ENCODE measurements at places on chromosomes 4 and X.

DNA sequence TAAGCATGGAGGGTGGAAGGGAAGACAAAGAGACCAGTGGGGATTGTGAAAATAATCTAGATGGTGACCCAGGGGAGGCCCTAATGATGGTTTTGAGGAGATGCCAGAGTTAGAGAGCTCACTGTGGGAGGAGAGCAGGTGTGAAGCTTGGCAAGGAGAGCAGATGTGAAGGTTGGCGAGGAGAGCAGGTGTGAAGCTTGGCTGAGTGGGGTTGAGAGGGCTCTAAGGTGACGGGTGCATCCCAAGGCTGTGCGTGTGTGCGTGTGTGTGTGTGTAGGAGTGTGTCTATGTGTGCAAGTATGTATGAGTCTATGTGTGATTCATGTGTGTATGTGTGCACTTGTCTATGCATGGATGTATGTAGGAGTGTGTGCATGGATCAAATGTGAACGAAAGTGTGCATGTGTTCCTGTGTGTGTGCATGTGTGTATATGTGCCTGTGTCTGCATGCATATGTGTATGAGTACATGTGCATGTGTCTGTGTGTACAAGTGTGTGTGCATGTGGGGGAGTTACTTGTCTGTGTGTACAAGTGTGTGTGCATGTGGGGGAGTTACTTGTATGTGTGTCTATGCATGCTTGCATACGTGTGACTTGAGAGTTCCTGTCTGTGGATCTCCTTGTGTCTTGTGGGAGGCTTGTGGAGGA lies 72.0 kb downstream of the EVC start:
- DNase-seq, result no peak

GRCh38 chr4:146222313-146222712 lies 8.0 kb downstream of the REELD1 start:
- DNase-seq, result no peak

DNA sequence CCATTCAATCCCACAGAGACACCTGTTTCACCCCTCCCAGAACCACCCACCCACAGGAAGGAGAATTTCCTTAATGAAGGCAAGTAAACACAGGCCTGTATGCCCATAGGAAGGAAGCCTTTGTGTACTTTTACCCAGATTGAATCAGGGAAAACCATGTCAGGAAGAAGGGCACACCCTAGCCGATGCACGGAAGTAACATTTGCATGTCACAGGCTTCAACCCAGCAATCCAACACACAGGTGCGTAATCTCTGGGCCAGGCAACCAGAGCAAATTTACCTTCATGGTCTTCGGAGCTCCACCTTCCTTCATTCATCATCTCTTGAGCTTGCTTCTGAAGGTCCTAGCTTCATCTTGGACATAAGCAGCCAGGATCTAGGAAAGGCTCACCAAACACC lies 206.3 kb downstream of the SHROOM3 start:
- DNase-seq, result no peak

GRCh38 chr4:20960291-20960690 lies 260.0 kb downstream of the PACRGL start:
- no peak for DNase-seq

DNA sequence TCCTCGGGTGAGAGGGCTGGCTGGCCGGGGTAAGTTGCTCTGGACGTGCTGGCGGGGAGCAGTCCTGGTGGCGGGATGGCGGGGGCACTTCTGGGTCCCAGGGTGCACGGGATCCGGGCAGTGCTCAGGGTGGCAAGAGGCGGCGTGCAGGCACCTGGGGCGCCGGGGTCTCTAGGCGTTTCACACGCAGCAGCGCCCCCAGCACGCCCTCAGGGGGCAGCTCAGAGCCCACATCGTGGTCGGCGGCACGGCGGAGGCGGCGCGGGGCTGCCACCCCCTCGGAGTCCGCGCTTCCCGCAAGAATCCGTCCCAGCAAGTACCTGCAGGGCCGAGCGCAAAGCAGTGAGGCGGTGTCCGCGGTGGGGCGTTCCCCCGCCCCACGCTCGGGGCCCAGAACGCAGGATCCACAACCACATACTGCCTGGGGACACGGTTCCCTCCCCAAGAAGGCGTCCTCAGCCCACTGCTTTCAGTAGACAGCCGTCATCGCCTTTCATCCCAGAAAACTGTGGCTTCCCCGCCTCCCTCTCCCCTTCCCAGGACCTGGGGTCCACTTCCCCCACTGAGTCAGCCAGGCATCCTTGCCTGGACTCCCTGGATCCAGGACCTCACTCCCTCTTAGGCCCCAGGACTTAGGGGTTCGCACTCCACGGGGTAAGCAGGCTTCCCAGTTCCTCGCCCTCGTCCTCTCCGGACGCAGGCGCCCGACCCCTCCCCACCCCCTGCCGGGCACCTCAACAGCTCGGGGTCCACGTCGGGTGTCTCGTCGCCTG lies 4.1 kb downstream of the PCSK1N start:
- DNase-seq, result no peak

DNA sequence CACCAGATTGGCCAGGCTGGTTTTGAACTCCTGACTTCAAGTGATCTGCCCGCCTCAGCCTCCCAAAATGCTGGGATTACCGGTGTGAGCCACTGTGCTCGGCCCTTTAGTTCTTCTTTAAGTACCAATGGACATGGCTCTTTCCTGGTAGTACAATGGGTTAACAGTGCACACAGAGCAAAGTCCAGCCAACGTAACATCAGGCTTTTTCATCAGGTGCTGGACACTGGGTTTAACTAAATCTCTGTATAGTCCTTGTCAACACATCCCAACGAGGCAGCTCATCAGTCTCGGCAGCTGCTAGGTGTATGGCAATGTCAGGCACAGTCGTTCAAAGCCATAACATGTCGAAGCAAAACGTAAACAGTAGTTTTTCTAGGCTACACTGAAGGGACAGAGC lies 93.8 kb downstream of the HDAC8 start:
- no peak for DNase-seq

- no peak for DNase-seq
These were observed 25.0 kb upstream of the SPP1 start for GRCh38 chr4:87950493-87950892.

- DNase-seq, result no peak
These were observed 22.7 kb upstream of the MSN start for GRCh38 chrX:65644621-65645289.

GRCh38 chr4:184824081-184824775 lies 1.5 kb downstream of the ACSL1 start:
- DNase-seq, result no peak

GRCh38 chr4:27062256-27062655 lies 201.6 kb downstream of the STIM2 start:
- DNase-seq, result no peak

DNA sequence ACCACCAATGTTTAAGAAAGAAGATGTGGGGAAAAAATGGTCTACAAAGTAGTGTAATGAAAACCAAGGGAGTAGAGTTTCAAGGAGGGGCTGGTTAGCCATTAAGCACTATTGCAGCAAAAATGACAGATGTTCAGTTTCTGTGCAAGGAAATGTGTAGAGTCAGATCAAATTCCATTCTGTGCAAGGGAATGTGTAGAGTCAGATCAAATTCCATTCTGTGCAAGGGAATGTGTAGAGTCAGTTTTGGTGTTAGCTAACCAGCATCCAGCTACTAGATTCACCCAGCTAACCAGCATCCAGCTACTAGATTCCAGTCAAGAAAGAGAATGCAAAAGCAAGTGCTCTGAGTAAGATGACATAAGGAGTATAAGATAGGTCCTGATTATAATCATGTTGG lies 208.8 kb downstream of the COX18 start:
- DNase-seq, result no peak

GRCh38 chrX:68894513-68895340 lies 65.9 kb downstream of the EFNB1 start:
- no peak for DNase-seq

GRCh38 chrX:69285881-69286564 lies 120.8 kb upstream of the PJA1 start:
- no peak for DNase-seq

DNA sequence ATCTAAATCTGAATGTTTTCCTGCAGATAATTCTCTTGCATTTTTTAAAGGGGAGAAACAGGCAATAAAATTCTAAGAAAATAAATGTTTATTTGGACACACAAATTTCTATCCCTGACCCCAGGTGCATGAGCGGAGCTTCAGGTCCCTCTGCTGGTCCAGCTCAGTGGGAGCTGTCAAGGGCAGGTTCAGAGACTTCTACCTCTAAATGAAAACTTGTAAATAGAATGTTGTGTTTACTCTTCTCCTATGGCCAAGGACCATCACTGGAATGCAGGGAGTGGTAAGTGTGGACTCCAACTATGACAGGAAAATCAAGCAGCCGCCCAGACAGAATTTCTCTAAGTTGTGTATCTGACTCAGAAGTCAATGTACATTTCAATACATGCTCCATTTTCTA lies 148.6 kb upstream of the TTC29 start:
- DNase-seq, result no peak

GRCh38 chrX:23765449-23765848 lies 17.5 kb upstream of the SAT1 start:
- no peak for DNase-seq

DNA sequence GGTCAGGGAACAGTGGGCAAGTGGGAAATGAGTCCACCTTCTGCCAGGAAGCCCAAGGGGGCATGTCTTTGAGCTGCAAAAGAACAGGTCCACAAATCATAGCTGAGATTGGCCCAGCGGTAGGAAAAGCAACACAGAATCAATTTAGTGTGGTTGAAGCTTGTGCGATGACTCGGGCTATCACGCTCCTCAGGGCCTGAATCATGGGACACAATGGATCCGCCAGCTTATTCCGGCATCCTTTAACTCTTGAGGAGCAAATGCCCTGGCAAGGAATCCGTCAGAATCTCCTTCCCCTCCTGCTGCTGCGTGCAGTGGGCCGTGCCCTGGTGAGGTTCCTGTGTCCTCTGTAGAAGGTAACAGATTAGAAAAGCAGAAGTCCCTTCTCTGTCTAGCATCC lies 98.0 kb downstream of the RELL1 start:
- DNase-seq, result no peak

DNA sequence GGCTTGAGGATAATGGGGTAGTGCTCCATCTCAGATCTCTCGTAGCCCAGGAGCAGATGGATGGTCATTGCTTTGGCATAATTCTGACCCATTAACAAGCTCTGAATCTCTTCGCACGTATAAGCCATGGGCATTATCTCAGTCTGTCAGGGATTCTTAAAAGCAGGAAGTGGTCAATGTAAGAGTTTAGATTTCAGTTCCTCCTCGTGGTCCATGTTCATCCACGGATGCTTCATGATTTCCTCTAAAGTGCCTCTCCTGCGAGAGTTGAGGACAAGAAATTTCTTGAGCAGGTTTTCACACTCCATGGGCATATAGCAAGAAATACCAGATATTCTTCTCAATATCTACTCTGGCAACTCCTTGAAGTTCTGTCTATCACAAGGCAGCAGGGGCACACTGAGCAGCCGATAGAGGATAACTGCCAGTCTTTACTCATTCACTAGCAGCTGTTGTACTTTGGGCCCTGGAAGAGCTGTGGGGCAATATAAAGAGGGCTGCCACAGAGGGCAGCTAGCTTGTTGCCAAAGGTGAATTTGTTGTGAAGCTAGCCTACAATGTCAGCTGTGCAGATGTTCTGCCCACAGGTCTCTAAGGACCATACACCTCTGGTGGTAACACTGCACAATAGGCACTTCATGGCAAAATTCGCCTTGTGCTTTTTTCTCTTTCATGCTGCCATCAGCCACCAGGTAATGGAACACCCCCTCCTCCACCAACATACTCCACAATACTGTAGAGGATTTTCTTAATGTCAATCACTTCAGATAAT lies 52.0 kb upstream of the WDR17 start:
- no peak for DNase-seq

- no peak for DNase-seq
These were observed 126.2 kb downstream of the HNRNPD start for GRCh38 chr4:82247629-82248028.

- DNase-seq, result no peak
These were observed 67.2 kb upstream of the RASGEF1B start for GRCh38 chr4:81538716-81539427.

DNA sequence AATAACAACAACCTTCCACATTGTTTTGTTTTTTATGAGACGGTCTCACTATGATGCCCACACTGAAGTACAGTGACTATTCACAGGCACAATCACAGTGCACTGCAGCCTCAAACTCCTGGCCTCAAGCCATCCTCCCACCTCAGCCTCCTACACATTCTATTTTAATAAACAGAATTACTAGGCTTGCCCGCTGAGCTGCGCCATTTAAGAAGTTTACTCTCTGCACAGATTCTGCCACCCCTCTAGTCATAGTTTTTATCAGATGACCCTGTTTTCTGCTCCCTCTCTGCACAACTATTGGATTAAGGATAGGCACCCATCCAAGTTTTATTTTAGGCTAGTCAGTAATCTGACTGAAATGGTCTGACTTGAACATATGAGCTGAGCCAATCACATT lies 11.3 kb upstream of the COX18 start:
- no peak for DNase-seq

DNA sequence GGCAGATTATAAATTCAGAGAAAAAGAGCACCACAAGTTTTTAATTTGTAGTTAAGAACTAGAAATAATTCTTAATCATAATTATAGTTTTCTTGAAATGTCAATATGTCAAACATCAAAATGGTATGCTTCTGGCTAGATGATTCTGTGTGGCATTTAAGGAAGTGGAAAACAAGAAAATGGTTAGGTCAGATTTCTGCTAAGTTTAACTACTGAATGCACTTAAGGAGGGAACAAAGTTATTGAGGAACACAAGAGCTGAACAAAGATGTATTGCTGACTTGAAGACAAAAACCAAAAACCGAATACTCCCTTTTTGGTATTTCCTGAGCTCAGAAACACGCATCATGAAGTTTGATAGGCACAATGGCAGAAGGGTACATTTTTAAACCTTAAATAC lies 58.7 kb upstream of the GPR34 start:
- no peak for DNase-seq

DNA sequence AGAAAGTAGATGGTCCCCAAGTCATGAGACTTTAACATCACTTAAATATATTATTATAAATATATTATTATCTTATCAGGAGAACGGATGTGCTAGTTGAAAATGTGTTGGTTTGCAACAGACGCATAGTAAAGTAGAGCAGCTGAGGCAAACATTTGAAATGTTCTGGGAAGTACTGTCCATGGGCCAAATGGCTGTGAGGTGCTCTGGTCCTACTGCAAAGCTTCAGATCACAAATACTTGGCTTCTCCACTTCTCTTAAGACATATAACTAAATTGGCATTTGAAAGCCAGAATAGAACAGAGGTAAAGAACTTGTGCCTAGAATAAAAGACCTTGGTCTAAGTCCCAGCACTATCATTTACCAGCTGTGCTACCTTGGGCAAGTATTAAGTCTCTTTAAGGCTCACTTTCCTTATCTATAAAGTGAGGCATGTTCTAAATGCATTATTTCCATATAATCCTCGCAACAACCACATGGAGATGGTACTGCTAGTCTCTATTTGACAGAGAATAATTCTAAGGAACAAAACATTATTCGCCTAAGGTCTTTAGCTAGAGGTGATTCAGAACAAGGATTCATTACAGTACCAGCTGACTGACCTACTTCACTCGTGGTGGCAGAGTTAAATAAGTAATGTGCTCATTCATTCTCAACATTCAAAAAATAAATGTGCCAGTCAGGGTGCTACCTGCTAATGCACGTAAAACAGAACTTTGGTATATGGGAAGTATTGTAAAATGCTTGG lies 297.1 kb downstream of the PPP3CA start:
- DNase-seq, result no peak
